ENCODE measurements at places on chromosomes 7 and 10.

- no peak overlapping the region for H3K27ac ChIP-seq
- no peak overlapping the region for H3K4me3 ChIP-seq
- no peak for DNase-seq
- H3K4me1 ChIP-seq: peaks cover 16% of the 10 kb centered on the region
- peaks cover 6% of the 10 kb centered on the region for H3K27me3 ChIP-seq
- peaks cover under 1% of the 10 kb centered on the region for H3K36me3 ChIP-seq
Observed at GRCh38 chr7:12174931-12175330, 36.2 kb upstream of the TMEM106B start.

GRCh38 chr10:660970-661596 lies 28.4 kb downstream of the DIP2C start:
- no peaks in the 10 kb centered on the region for H3K36me3 ChIP-seq
- H3K27me3 ChIP-seq: peaks cover 19% of the 10 kb centered on the region
- no peak overlapping the region for H3K4me3 ChIP-seq
- H3K4me1 ChIP-seq: no peaks in the 10 kb centered on the region
- H3K27ac ChIP-seq: no peak overlapping the region
- DNase-seq: no peak

DNA sequence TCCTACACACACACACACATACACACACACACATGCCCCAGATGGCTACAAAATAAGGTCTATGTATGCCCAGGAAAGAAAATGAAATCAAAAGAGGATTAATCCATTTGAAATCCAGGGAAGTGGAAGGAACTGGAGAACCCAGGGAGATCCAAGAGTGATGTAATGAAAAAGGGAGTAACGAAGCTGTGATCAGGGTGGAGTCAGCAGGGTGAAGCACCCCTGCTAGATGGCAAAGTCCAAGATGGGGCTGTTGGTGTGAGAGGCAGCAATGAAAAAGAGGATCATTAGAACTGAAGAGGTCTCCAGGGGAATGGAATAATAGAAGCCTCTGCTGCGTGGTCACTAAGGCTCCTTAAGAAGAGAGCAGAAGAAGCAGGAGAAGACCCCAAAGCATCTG lies 43.6 kb upstream of the IL6 start:
- peaks cover 31% of the 10 kb centered on the region for H3K4me1 ChIP-seq
- H3K27ac ChIP-seq: no peak overlapping the region
- H3K36me3 ChIP-seq: peaks cover 1% of the 10 kb centered on the region
- H3K4me3 ChIP-seq: no peak overlapping the region

- H3K27me3 ChIP-seq: peaks cover 7% of the 10 kb centered on the region
- no peak for DNase-seq
- H3K27ac ChIP-seq: peak overlapping the region; percentile 16
- H3K4me1 ChIP-seq: peaks cover 85% of the 10 kb centered on the region
Observed at GRCh38 chr7:142812437-142813215, 41.9 kb downstream of the PRSS2 start.

DNA sequence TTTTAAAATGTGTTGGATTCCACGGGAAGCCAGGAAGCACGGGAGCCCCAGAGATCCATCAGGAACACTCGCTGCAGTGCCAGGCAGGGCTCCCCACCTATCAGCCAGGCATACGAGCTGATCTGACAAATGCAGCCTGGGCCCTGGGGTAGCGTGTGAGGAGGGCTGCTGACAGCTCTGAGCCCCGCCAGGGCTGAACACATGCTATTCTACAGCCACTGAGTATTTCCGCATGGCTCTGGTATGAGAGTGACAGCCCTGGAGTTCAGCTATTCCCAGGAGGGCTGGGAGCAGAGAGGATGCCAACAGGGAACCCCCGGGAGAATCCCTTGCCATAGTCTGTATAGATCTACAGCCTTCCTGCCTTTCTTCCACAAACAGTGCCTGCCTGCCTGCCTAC lies 237.3 kb upstream of the ZMIZ1 start:
- peaks cover 45% of the 10 kb centered on the region for H3K27me3 ChIP-seq
- no peak for DNase-seq
- H3K4me1 ChIP-seq: no peaks in the 10 kb centered on the region
- H3K27ac ChIP-seq: no peak overlapping the region

GRCh38 chr10:72069751-72070526 lies 18.4 kb downstream of the SPOCK2 start:
- peaks cover 32% of the 10 kb centered on the region for H3K36me3 ChIP-seq
- H3K27ac ChIP-seq: peak overlapping the region; percentile 94
- no peak overlapping the region for H3K4me3 ChIP-seq
- no peaks in the 10 kb centered on the region for H3K27me3 ChIP-seq
- peaks cover 43% of the 10 kb centered on the region for H3K4me1 ChIP-seq

Measured in activated T-cell treated with anti-CD3 and anti-CD28 coated beads, Interleukin-2, amount 50 U/mL, for 72 hours (primary cell).